Stimulated activated CD8-positive, alpha-beta memory T cell treated with anti-CD3 and anti-CD28 coated beads, Interleukin-12 subunit alpha, Interleukin-12 subunit beta, amount 100 ng/mL, for 1 hour (primary cell): ENCODE measurements at places on chromosomes 4 and X.

DNA sequence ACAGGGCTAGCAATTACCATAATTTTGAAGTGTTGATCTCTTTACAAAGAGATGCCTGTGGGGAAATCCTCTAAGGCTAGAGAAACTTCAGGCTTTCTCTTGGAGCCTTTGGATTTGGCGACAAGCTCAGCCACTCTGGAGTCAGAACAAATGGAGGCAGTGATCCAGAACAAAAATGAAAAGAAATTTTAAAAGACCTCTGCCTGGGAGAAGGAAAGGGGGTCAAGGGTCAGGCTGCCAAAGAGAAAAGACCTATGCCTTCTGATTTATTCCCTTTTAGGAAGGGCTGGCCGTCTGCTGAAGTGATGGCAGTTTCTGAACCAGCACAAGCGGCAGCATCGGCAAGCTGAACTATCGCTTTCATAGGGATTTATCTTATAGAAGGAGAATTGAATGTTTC, 140.8 kb upstream of the SFRP2 start:
- no peak for DNase-seq

DNA sequence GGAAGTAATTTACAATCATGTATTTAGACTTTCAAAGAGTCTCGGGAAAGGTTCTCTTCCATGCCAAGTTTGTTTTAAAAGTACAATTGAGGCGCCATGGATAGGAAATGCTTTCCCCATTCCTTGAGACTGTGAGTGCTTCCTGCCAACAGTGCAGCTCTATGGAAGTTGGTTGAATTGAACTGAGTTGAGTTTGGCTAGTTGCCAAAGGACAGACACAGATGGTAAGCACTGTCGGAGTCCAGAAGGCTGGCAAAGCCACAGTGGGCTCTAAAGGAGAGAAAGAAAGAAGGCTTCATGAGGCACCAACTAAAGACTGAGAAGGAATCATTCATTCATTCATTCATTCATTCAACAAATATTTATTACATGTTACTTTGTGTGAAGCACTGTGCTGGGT, 4.3 kb upstream of the KCNE5 start:
- DNase-seq: no peak

DNA sequence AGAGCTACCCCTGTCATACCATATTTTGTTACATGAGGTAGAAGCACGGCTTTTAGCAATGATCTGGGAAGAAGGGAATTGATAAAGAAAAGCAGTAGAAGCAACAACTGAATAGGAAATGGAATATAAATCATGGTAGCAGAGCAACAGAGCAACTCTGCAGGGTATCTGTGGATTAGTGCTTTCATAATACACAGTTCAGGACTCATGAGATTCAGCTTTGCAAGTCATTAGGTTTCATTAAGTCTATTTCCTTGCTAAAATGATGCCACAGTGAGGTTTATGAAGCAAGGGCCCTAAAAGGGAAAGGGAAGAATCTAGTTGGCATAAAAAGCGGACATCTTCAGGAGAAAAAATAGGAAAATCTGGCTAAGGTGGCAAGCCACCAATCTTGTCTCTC, 45.6 kb upstream of the GRPR start:
- DNase-seq: no peak

DNA sequence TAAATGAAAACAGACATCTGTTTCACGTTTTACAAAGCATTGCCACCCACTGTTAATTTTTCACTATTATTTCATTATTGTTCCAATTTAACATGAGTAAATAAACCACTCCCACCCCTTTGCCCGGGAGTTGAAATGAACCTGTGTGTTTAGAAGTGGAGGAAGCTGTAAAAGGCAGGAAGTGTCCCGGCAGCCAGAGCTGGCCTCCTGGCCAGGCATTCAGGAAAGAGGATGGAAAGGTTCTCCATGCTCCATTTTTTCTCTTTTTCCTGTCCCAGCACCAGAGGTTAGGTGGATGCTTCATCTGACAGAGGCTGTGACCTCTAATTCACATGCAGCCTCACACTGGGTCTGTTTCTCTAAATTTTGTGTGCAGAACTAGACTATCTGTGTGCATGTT, 55.5 kb upstream of the LNX1 start:
- DNase-seq: no peak

DNA sequence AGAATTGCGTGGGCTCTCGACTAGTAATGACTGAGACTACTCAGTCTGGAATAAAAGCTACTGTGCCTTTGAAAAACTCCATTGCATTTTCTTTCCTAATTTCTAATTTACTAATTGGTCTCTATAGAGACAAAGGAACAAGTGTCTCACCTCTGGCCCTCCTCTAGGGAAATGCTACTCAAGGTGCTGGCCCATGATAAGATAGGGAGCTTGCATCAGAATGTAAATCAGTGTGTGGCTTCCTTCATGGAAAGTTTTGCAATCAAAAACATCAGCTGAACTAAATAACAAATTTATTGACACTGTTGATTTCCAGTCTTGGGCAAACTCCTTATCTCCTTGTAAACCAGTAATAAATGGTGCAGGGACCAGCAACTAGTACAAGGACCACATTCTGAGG, 81.8 kb downstream of the SRPX start:
- DNase-seq: no peak

GRCh38 chrX:17812763-17813162, 48.3 kb downstream of the RAI2 start:
- DNase-seq: no peak

DNA sequence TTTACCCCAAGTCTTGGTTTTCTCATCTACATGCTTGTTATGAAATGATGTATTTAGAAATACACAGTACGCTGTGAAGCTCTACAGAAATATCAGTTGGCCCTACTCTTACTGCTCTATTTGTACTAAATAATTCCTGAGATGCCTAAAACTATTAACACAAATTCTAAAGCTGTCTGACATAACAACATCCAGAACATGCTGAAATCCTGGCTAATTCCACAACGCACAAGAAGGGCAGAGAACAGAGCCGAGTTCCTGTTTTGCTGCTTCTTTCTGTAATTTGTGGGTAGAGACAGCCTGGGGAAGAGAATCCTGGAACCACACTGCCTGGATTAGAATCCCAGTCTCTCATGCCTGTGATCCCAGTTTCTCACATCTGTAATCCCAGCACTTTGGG, 59.0 kb downstream of the ZNF827 start:
- no peak for DNase-seq

GRCh38 chr4:94746746-94747145, 11.0 kb upstream of the BMPR1B start:
- no peak for DNase-seq

DNA sequence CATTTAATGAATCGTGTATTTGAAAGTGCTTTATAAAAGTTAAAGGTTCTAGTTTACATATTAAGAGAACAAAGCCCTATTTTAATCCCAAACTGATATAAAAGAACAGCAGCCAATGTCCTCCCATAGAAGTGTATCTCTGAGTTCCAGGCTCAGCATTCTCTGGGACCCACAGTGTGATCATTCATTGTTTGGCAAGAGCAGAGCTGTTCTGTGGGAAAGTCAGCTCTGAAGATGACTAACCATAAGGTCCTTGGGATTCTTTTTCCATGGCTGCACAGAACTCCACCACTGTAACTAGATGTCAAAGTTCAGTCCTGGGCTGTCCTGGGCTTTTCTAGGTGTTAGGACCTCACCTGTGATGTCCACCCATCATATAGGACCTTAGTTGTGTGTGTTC, 157.0 kb upstream of the TLL1 start:
- no peak for DNase-seq
